ENCODE measurements at places on chromosomes 5 and 9.

- DNase-seq = no peak
Observed at GRCh38 chr5:1402611-1403255, 42.5 kb downstream of the SLC6A3 start.

GRCh38 chr9:133478851-133479711 is at the start of gene SLC2A6:
TSS of gene SLC2A6 (minus strand) at chr9:133479099. CDS start at chr9:133479059, 40 bp downstream.
- peak; percentile 63 for DNase-seq

- DNase-seq = no peak
Observed at GRCh38 chr9:125393426-125393825, 131.8 kb downstream of the GAPVD1 start.

DNA sequence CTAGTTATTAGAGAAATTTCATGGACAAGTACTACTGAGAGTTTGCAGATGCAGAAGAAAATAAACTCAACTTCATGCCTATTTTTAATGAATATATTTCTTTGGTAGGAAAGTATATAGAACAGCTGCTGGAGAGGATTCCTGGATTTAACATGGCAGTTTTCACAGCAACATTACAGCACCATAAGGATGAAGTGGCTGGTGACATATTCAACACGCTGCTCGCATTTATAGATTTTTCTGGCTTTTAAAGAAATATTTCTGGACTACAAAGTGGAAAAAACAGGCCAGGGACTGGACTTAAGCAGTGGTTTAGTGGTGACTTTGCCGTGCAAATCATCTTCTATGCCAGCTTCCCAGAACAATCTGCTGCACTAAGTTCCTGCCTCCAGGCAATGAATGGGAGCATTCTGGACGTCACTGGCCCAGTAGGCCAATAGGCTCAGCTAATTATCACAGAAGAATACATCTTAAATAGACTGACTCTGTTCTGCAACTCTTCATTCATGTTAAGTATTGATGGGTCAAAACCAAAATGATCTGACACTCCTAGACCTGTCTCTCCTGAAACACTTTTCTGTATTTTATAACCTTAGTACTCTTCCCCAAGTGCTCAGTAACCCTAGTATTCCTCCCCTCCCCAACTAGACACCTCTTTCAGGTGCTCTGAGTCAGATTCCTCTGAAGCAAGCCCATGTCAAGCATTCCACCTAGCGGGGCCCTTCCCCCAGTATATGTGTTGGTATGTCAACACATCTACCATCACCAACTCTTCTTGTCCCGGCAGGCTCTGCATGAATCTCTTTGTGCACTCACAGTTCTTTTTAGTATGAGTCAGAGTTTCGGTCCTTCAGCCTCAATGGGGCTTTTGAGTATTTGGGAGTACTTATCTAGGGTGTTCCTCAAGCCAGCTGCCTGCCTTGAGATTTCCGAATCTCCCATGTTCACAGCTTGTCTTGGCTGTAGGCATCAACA is 625.5 kb downstream of the CHSY3 start:
- DNase-seq = no peak

GRCh38 chr9:134188386-134189144 is 24.2 kb upstream of the RNU6ATAC start:
- no peak for DNase-seq

GRCh38 chr5:111781200-111781599 is 24.2 kb upstream of the NREP start:
- no peak for DNase-seq

DNA sequence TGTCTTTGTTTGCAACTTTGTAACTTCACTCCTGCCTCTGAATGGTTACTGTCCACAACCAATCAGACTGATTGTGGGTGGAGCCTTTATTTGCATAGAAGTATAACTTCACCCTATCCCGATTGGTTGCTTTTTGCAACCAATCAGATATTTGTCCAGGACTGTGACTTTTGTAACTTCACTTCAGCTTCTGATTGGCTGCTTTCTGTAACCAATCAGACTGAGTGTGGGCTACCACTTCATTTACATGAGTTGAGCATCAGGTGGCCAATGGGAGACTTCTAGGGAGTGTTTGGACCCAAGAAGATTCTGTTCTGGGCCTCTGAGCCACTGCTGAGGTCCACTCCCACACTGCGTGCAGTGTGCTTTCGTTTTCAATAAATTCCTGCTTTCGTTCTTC is 1810.7 kb upstream of the CDH6 start:
- no peak for DNase-seq

GRCh38 chr9:13151489-13151888 is 128.0 kb downstream of the MPDZ start:
- DNase-seq = no peak

- no peak for DNase-seq
Observed at GRCh38 chr9:31639451-31639850, 745.0 kb upstream of the ACO1 start.

DNA sequence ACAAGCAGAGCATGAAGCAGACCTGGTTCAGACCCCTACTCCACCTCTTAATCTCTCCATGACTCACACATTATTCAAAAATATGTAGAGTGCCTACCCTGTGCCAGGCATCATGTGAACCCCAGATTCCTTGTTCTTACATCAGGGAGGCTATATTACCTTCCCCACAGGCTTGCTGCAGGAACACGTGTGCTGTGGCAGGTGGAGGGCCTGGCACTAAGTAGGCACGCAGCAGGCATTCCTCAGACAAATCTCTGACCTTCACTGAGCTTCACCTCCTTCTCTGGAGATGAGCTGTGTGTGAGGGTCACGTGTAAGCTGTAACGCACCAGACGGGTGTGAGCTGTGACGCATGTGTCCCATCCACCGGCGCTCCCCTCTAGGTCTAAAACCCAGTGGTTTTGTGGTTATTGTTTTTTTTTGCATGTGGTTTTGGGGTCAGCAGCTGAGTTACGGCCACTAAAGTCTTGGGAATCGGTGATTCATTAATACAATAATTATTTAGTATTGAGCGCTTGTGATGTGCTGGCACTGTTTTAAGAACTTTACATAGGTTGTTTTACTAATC is 30.3 kb downstream of the ANGPTL2 start:
- DNase-seq = no peak

DNA sequence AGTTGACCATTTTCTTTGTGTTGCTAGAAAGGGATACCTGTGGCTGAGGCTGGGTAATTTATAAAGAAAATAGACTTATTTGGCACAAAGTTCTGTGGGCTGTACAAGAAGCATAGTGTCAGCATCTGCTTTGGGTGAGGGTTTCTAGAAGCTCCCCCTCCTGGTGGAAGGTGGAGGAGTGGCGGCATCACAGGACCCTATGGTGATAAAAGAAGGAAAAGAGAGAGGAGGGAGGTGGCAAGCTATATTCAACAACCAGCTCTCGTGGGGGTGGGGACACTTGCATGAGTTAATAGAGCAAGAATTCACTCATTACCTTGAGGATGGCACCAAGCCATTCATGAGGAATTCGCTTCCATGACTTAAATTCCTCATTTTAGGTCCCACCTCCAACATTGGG is 2041.4 kb upstream of the CDH9 start:
- no peak for DNase-seq

- DNase-seq = no peak
Observed at GRCh38 chr9:123649909-123650308, 280.0 kb downstream of the DENND1A start.

DNA sequence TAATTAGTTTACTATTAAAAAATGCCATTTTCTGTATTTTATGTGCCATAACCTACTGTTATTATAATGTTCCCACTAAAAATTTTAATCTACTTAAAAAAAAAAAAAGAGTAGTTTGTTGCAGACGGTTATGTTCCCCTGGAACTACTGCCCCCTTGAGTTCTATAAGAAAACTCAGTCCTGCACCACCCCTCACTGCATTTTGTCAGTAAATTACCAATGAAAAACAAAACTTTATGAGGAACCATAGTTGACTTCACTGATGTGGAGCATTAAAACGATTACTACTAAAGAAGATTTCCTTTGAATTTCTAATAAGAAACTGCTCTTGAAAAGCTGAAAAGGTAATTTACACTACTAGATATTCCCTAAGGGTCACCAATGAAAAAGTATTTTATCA is 288.7 kb downstream of the FBXL17 start:
- no peak for DNase-seq

DNA sequence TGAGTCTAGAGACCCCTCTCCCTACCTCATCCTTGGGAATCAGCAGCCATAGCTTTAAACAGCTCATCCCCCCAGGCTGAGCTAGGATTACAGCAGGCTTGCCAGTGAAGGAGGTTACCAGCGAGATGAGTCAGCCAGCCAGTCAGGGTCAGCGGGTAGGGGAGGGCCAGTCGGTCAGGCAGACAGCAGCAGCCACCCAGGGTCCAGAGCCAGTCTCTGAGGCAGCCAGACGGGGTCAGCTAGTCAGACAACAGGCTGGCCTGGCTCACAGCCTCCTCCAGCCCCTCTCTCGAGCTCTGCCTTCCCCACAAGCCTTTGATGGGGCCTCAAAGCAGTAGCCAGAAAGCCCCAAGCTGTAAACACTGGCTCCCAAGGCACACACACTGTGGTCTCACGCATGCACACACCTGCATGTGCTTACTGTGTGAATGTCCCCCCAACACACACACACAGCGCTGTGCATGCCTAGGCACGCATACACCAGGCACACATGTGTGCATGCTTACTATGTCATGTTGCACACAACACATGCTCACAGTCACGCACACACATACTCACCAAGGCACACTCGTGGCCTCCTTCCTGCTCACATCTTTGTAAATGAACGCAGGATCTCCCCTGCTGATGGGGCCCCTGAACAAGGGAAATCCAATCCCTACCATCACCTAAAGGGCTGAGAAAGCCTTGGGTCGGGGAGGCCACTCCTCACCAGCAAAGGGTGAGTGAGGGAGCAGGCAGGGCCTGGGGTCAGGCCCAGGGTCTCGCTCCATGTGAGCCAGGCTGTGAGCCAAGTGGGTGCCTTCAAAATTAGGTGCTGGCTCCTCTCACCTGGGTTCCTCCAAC is 28.2 kb upstream of the CPLX2 start:
- DNase-seq = no peak

DNA sequence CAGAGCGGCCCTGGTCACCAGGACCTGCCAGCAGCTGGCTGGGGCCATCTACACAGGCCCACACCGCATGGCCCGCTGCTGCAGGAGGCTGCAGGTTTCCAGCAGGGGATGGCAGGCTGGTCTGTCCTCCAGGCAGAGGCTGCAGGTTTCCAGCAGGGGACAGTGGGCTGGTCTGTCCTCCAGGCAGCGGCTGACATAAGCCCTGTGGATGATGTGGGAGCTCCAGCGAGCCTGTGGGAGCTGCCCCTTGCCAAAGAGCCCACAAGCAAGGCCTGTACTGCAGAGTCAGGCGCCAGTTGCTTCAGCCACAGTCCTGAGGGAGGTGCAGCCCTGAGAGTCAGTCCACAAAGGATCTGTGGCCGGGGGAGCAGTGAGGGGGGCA is 18.5 kb downstream of the TPPP start:
- no peak for DNase-seq

DNA sequence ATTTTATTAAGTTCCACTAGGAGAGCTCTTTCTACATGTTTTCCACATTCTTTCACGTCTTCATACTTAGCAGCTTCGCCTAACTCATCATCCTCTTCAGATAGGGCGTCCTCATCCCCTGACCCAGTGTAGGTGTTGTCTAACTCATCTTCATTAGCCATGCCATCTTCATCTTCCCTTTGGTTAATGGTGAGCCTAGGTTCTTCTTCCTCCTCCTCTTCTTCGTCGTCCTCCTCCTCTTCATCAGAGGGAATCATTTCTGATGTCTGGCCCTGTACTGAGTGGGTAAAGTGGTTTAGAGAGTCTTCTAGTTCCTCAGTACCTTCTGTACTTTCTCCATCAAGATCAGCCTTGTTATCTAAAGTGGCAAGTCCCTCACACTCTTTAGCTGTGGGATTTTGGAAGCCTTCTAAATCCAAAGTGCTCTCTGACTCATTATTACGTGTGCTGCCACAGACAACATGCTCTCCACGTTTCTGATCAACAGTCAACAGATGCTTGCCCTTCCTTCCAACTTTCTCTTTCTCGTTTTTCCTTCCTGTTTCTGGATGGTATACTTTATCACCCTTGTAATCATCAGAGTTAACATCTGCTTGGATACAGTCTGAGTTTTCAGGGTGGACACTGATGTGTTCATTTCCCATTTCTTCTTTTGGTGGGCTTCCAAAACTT is 31.1 kb downstream of the TUT7 start:
- no peak for DNase-seq

DNA sequence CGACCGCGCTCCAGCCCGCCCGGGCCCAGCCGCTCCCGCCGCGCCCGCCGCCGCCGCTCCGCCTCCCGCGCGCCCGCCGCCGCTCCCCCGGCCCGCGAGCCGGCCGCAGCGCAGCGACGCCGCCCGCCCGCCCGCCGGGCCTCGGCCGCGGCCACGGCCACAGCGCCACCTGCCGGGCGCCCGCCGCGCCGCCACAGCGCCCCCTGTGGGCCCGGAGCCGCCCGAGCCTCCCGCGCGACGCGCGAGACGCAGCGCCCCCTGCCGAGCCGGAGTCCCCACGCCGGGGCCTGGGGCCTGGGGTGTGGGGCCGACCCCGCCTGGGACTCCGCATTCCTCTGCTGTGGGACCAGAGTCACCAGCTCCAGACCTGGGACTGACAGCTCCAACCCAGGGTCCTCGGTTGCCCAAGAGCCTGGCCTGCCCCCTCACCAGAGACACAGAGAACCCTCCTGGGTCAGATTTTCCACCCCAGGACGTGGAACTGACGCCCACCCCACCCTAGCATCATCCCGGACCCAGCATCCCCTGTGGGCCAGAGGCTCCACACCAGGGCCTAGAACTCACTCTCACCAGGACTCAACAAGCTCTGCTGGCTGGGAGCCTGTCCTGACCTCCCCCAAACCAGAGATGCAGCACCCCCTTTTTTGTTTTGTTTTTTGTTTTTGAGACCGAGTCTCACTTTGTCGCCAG is at the start of gene RAPGEF1:
Gene RAPGEF1, minus strand, starts transcription at position 118 of the 690 bp plus-strand sequence. CDS start 246 bp downstream, outside the sequence.
- peak; percentile 57 for DNase-seq

DNA sequence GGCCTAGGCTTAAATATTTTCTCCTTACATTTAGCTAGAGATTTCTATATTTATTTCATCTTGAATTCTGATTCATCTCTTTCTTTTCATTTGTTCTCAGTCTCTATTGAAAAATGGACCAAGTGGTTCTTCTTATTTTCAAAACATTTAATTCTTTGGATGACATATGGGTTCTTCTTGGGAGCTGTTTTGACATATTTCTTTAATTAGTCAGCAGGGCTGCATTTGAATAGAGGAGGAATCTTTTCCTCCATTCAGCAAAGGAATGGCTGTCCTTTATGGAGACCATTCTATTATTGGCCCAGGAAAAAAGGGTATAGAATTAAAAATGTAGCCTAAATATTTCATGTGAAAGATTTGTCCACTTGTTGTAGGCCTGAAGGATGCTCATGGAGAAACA is 109.9 kb downstream of the RPS23 start:
- no peak for DNase-seq

GRCh38 chr5:25056836-25057235 is 412.1 kb upstream of the CDH10 start:
- DNase-seq = no peak

- no peak for DNase-seq
Observed at GRCh38 chr5:140642718-140643117, 3.5 kb downstream of the TMCO6 start.

- DNase-seq = no peak
Observed at GRCh38 chr5:129244478-129244877, 149.9 kb downstream of the ISOC1 start.

- DNase-seq = no peak
Observed at GRCh38 chr5:134392301-134392700, 19.4 kb downstream of the CDKN2AIPNL start.
